ENCODE measurements at places on chromosomes 16 and 17. TPM values are rescaled to one million over a fixed set of nuclear protein-coding genes. Genes with fewer than 3 reads are reported as not detected.

The SNF8 gene
- total RNA-seq: 69.1 TPM

The LGALS9 gene
- total RNA-seq: 7.3 TPM

The PITPNM3 gene
- total RNA-seq: 7.2 TPM

The GPR139 gene
- not detected for total RNA-seq

The GPRC5B gene
- 60.0 TPM for total RNA-seq

The RHBDL1 gene
- total RNA-seq: 1.2 TPM

All from tongue (tissue), 3 donors.